Fibroblast of skin of back (primary cell): ENCODE measurements at places on chromosomes 4 and X.

GRCh38 chr4:2868877-2869487 lies 25.3 kb downstream of the ADD1 start:
- no peak for DNase-seq

DNA sequence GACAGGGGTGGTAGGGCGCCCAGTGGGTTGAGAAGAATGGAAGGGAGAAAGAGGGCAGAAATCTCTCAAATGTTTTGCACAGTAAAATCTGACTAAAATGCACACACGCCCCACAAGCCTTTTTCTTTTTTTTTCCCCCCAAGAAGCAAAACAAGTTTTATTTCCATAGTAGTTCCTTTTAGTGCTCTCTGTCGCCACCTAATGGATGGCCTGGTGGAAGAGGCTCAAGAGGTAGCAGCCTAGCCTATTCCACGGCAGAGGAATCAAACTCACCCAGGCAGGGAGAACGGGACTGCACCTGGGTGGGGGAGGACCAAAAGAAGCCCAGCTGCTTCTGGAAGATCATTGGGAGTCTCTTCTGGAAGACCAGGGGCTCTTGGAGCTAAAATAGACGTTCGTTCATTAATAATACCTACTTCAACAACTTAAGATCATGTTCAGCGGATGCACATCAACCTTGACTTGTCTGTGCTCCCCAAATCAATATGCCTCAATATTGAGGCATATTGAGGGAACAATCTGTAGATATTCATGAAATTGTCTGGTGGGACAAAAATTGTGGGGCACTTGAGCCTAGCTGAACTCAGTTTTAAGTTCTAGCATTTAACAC lies 31.6 kb upstream of the IRAK1 start:
- peak; percentile 59 for DNase-seq

- no peak for DNase-seq
These were observed 225.0 kb downstream of the COX7B2 start for GRCh38 chr4:46684041-46684440.

DNA sequence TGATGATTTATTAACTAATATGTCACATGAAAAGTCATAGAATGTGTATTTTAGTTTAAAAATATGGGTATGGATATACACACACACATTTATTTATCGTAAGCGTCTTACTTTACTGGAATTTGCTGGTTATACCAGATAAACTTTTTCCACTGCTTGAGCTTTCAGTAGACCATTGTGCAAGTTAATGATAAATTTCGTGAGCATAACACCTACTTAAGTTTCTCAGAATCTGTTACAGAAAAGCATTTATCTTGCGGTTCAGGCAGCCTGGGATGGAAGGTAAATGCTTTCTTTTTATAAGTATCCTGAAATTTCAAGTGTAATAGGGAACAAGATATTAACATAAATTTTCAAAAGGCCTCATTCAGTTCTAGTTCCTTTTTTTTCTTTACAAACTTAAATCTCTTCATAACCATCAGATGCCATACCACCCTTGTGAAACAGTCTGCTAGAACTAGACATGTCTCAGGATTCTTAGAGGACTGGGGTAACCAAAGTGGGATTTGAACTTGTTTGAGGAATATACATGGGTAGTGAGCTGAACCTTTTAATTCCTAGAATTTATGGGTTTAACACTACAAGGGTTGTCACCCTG lies 27.7 kb downstream of the ATP7A start:
- DNase-seq, result no peak

DNA sequence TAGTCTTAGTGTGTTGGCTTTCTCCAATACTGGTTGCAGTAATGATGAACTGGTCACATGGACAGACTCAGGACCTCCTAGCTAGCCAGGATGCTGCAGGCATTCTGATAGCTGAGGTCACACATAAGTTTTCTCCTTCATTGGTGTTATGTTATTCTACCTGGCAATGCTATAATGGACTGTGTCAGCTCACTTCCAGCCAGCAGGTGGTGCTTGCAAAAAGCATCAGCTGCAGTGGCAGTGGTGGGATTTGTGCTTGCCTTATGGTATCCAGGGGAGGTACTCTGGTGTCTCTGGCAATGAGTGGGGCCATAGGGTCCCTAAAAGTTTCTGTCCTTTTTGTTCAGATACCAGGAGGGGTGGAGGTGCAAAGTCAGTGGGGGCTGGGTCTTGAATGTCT lies 33.6 kb downstream of the ZNF330 start:
- no peak for DNase-seq

GRCh38 chr4:41256740-41257256 lies at the start of gene UCHL1:
TSS of gene UCHL1 (plus strand) at chr4:41256928. CDS start at chr4:41256977, 49 bp downstream.
- DNase-seq, result peak; percentile 72

GRCh38 chr4:74499986-74500781 lies 55.2 kb downstream of the AREG start:
- peak; percentile 82 for DNase-seq

DNA sequence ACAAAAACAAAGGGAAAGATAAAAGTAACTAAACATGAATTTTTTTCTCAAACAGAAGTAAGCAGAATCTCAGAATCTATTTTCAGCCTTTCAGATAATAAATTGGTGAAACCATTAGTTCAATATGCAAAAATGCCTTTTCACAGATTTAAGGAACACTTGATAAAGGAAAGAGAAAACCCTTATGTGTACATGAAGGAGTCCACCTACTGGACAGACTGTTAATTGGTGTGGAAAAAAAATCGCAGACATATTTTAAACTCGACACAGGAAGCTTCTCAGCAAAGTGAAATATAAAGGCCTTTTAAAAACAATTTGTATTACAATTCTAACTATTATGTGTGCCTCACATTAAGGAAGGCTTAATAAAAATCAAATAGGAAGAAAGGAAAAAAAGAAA lies 22.3 kb downstream of the COX7B2 start:
- peak; percentile 1 for DNase-seq

DNA sequence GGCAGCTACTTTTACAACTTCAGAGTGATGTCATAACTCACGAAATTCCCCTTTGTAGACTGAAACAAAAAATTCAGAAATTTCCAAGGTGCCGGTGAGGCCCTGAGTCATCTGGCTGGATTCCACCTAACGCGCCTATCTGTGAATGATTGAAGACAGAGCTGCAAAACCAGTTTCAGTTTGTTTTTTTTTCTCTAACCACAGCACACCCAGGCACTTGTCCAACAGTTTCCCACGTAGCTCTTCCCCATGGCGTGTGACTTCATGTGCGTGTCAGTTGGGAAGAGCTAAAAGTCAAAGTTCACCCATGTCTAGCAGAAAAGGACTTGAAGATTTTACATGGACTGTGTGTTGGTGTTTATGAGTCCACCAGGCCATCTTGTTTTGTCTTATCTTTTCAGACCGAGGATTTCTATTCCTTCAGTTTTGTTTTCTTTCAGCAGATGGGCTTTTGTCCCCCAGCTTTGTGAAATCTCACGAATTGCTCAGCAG lies 16.4 kb downstream of the TCEANC start:
- DNase-seq, result peak; percentile 86

DNA sequence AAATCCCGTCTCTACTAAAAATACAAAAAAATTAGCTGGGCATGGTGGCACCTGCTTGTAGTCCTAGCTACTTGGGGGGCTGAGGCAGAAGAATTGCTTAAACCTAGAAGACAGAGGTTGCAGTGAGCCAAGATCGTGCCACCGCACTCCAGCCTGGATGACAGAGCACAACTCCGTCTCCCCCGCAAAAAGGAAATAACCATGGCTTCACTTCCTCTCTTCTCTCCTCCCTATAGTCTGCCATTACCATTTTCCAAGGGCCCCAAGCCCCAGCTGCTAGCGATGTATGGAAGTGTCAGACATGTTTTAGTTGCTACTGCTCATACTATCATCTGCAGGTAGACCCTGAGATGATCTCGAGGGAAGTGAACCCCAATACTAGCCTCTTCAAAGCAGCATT lies 177.3 kb upstream of the FAM9B start:
- DNase-seq, result no peak

GRCh38 chr4:24753519-24753918 lies 41.9 kb upstream of the SOD3 start:
- peak; percentile 65 for DNase-seq

GRCh38 chr4:185361872-185362271 lies 33.9 kb downstream of the LRP2BP start:
- no peak for DNase-seq

DNA sequence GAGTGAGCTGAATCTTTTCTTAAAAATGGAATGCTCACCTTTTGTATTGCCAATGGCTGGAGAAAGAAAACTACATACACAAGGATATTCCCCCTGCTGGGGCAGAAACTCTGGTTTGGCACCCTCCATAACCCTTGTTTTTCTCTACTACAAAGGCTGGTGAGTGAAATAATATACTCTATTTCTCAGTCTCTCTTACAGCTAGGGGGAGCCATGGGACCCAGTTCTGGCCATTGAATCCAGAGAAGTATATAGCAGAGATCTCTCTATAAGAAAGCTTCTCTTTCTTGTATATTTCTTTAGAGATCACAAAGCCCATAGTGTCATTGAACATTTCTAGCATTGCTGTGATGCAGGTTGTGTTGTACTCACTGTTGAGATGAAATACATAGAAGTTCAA lies 49.8 kb downstream of the SMPX start:
- DNase-seq, result no peak

- DNase-seq, result peak; percentile 73
These were observed at the start of gene GPRASP3 for GRCh38 chrX:102720237-102721168. TSS of gene GPRASP3 (plus strand) at chrX:102720743. CDS start at chrX:102748996, 28,253 bp downstream.

- no peak for DNase-seq
These were observed 11.9 kb upstream of the MAGEB16 start for GRCh38 chrX:35786271-35786670.
